ENCODE measurements at places on chromosomes 7 and 10.

DNA sequence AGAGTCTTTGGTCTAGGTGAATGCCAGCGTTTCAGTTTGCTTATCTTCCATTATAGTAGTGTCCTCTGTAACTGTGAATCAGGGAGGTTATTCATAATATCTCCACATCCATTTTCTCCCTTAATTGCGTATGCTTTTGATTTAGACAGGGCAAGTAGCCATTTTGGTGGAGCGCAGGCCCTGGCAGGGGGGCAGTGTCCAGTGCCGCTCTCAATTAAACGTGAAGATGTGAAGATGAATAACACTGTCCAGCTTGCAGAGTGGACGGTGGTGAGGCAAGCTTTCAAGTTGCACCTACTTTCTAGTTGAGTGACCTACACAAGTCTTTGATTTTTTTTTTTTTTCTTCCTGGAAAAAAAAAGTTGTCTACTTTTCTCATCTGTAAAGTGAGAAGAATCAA lies 4.5 kb downstream of the TSPAN14 start:
- no peak for DNase-seq

GRCh38 chr7:153457746-153458145 lies 594.5 kb upstream of the DPP6 start:
- no peak for DNase-seq

GRCh38 chr10:6385665-6386064 lies 182.9 kb downstream of the PFKFB3 start:
- DNase-seq: no peak

GRCh38 chr10:109650228-109650627 lies 273.1 kb downstream of the XPNPEP1 start:
- DNase-seq: no peak

DNA sequence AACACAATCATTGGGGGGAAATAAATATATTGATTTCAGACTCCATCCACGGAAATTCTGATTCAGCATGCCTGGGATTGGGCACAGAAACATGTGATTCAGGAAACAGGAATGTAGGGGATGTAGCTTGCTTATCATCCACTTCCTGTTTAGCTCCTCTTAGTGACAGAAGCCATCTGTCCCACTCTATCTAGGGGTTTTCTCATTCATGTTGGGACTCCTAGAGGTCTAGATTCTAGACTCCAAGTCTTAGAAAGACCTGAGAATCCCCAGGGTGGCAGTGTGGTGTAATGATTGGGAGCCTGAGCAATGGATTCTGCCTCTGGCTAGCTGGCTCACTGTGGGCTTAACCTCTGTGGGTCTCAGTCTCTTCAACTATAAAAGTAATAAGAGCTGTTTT lies 67.9 kb downstream of the CDK1 start:
- no peak for DNase-seq

DNA sequence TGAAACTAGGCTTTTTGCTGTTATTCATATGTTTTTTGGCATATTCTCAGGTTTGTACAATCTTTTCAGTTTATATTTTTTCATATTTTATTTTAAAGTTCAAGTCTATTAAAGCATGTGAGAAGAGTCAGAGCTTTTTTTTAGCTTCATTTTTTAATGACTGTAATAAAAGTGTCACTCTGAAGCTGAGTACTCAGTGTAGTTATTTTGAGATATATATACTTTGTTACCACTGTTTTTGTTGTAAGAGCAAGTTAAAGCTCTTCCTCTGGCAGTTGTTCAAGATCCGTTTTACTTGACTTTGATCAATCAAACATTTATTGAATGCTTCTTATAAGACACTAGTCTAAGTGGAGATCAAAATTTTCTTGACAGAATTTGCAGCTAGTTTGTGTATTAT lies 37.5 kb downstream of the CASD1 start:
- no peak for DNase-seq

DNA sequence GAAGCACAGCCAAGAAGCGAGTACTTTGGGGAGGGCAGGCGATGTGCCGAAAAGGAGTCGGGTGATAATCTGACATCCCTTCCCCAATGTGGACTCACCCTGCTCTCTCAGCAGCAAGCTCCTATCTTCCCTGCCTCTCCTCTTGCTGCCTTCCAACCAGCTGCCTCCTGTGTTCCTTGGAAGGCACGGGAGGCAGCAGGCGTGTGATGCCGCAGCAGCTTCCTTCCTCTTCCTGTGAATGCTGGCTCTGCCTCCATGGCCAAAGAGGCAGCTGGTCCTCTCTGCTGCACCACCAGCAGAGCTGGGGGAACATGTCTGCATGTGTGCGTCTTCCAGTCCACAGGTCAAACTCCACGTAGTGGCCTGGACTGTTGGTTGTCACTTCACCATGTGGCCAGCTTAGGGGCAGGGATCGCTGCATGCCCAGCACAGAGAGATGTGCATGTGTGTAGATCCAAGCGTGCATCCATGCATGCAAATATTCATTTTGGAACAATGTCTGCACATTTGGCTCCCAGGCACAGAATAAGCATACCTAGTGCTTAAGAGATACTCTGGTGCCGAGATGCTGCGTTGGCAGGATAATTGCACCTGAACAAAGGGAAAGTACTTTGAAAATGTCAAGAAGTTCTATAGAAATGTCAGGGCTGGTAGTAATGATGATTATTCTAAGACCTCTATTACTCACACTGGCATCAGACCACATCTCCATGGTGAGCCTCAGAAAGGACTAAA lies 499.8 kb downstream of the PLXNA4 start:
- DNase-seq: no peak

- DNase-seq: no peak
These were observed 56.8 kb downstream of the EPDR1 start for GRCh38 chr7:37977243-37977642.

- DNase-seq: no peak
These were observed 18.5 kb upstream of the CFAP46 start for GRCh38 chr10:132960631-132961419.

- no peak for DNase-seq
These were observed 128.1 kb upstream of the VIPR2 start for GRCh38 chr7:159272739-159273138.

DNA sequence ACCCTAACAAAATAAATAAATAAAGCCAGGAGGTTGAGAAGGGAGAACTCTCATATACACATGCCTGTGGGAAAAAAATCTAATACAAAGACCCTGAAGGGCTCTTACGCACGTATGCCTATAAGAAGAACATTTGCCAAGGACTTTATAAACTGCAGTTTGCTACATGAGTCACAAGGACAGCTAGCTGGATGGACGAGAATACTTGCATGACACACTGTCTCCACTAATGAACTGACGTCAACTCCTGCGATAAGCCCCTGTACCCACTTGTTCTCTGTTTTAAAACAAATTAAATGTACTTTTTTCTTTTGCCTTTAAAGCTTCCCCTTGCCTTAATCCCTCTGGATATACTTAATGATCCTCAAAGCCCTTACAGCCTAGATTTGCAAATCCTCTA lies 374.6 kb upstream of the GHITM start:
- no peak for DNase-seq

GRCh38 chr10:7075110-7075509 lies 335.7 kb downstream of the SFMBT2 start:
- DNase-seq: no peak

DNA sequence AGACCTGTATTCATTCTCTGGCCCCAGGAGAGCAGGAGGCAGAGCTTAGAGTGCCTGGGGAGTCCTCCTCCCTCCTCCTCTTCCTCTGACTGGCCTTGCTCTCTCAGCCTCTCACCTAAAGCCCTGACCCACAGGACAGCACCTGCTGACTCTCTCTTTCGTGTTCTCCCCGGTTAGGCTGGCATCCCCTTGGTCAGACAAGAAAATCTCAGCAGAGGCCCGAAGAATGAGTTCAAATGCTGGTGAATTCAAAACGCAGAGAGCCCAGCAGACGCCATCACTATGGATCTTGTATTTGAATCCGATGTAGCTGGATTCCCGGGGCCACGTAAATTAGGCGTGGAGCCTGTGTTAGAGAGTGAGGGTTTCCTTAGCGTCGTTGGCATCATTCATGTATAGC lies 255.3 kb downstream of the KLF6 start:
- no peak for DNase-seq

GRCh38 chr10:66719483-66719882 lies 206.4 kb upstream of the LRRTM3 start:
- DNase-seq: no peak

DNA sequence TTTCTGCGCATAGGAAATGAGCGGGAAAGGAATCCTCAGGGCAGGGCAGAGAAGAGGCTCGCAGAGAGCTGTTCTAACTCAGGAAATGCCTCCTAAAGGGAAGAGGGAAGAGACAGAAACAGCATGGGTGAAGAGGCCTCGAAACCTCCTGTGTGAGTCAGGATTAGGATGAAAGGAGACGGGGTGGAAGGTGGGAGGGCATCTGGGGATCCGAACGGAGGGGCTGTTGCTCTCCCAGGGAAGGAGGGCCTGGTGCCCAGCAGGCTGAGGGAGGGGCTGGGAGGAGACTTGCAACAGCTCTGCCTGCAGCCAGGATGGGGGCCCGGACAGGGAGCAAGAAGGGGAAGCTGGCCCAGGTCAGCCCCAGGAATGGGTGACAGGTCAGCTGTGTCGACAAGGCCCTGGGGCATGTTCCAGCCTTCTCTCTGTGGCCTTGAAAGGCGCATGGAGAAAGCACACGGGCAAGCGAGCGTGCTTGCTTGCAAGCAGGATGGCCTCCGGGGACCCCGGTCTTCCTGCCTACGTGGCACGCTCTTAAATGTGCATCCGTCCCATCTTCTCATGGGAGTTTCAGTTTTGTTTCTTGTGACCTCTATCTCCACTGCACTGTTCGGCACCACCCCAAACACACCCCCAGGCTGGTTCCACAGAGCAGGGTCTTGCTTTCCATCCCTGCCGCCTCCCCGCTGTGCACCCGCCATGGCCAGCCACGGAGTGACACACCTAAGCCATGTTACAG lies 63.5 kb downstream of the HIPK2 start:
- no peak for DNase-seq

GRCh38 chr7:477626-478220 lies 41.9 kb downstream of the PDGFA start:
- no peak for DNase-seq

DNA sequence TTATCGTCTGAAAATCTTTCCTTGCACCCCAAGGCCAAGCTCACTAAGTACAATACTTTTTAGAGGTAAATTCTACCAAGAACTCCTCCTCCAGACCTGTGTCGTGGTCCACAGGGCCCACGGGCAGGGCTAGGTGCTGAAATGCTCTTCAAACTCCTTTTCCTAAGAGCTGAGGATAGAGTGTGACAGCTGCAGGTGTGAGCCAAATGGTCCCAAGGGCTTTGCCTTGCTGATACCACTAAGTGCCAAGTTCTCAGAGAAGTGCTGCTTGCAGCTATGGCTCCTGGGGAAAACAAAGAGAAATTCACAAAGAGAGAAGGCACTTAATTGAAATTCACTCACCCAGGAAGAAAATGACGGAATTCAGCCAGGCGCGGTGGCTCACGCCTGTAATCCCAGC lies 868.9 kb upstream of the AUTS2 start:
- DNase-seq: no peak

GRCh38 chr10:87794285-87794684 lies 23.7 kb downstream of the ATAD1 start:
- no peak for DNase-seq

GRCh38 chr7:41571573-41571972 lies 131.3 kb downstream of the INHBA start:
- no peak for DNase-seq

- no peak for DNase-seq
These were observed 48.4 kb upstream of the GSAP start for GRCh38 chr7:77464589-77464988.

DNA sequence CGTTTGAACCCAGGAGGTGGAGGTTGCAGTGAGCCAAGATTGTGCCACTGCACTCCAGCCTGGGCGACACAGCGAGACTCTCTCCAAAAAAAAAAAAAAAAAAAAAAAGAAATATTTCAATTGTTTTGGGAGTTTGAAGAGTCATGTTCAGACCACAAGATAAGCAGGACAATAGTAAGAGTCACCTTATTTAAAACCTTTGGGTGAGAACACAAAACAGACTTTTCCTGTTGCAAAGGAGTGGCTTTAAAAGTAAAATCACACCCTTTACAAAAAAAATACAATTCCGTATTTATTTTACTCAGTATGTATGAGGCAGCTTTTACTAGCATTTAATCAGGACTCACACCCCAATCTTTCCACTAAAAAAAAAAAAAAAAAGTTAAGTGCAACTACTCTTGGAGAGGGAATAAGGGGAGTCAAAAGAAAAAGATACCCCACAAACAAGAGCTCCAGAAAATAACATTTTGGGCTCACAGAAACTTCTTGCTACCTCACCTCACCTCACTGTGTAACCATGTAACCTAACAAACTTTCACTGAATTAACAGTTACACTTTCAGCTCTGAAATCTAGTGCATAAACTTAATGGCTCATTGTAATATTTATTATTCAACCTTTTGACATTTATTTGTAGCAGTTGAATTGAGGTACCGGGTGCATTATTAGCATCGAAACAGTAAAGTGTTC lies 11.2 kb downstream of the SKIDA1 start:
- no peak for DNase-seq

DNA sequence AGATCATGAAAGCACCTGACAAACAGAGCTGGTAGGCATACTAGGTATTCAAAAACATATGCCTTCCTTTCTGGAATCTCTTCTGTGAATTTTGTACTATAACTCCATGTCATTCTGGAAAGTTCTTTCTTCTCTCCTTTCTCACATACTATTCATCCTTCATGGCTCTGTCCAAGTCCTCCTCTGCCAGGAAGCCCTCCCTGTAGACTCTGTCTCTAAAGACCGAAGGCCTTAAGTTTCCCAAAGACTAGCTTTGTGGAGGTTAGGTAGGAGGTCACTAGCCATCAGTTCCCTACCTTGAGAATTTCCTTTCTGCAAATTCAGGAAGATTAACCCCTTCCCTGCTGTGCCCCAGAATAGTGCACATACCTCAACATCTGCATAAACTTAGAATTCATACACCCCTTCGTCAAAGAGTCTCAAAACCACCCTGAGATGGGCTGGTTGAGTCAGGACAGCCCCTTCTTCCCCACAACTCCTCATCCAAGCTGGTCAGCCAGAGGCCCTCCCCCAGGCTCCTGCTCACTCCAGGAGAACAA lies 20.6 kb downstream of the SORBS1 start:
- no peak for DNase-seq

DNA sequence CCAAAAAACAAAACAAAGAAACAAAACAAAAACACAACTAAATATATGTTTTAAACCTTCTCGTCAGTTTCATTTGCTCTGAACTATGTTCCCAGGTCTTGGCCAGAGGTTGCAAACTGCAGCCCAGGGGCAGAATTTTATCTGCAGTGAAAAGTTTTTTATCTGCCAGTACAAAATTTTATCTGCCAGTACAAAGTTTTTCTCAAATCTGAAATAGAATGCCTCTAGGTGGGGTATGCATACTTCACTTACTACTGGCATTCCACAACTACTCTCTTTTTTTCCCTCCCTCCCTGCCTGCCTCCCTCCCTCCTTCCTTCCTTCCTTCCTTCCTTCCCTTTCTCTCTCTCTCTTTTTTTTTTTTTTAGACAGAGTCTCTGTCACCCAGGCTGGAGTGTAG lies 9.4 kb upstream of the CLDN3 start:
- no peak for DNase-seq

- DNase-seq: no peak
These were observed 27.6 kb downstream of the ABCC2 start for GRCh38 chr10:99809931-99810615.
